ENCODE measurements at places on chromosomes 5 and 9.

DNA sequence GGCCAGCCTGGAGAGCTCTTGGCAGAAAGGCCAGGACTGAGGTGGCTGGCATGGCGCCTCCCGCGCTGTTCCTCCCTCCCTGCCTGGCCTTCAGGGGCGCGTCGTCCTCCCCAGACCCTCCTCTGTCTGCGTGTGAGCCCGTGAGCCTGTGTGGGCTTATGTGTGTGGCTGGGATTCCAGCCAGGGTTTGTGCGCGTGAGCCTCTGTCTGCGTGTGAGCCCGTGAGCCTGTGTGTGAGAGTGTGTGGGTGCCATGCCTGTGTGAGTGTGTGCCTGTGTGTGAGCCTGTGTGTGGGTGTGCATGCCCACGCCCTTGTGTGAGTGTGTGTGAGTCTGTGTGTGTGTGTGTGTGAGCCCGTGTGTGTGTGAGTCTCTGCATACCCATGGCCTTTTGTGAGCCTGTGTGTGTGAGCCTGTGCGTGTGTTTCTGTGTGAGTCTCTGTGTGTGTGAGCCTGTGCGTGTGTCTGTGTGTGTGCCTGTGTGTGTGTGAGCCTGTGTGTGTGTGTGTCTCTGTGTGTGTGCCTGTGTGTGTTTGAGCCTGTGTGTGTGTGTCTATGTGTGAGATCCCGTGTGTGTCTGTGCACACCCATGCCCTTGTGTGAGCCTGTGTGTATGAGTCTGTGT lies 13.0 kb downstream of the RXRA start:
- no peak for DNase-seq

GRCh38 chr9:86660146-86660943 lies 287.0 kb downstream of the GAS1 start:
- no peak for DNase-seq

DNA sequence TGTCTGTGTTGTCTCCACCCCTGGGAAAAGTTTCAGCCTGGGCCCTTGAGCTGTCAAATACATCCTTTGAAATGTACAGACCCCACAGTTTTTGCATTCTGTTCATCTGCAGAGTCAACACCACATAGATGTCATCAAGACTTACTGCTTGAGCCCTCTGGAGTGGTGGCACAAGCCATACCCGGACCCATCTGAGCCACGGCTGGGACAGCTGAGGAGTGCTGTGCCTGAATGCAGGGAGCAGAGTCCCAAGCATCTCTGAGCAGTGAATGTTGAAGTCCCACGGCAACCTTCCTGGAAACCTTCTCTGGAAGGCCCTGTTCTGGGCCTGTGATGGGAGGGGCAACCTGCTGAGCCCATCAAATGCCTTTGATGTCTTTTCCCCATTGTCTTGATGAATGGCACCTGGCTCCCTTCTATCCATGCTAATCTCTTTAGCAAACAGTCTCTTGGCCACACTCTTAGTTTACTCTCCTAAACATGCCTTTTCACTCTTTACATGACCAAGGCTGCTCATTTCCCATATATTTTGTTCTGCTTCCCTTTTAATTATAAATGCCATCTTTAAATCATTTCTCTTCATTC lies 92.5 kb downstream of the ATPSCKMT start:
- no peak for DNase-seq

GRCh38 chr5:54908774-54909525 lies 76.4 kb downstream of the ESM1 start:
- no peak for DNase-seq

- DNase-seq = no peak
Observed at GRCh38 chr9:14220256-14220655, 93.7 kb downstream of the NFIB start.

DNA sequence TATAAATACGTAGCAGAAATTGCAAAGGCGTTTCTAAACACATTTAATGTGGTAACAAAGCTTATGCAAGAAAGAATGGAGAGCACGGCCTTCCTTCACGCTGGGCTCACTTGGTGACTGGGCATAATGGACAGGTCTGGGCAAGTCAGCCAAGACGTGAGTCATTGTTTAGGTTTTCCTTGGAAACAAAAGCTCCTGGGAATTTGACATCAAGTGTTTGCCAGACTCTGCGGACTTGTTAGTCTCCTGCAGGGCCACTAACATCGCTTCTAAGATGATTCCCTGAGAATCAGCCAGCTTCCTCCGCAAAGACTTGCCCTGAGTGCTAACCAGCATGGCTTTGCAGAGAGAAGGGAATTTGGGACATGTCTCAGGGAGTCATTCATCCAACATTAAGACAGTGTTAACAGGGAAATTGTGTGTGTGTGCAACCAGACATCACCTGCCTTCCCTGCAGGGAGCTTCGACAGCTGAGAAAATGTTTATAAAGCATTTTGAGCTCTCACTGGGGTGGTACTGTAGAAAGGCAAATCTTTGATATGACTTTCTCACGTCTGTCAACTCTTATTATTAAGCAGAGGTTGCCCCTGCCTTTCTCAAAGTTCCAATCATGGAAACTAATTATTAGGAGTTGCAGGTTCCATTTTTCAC lies 182.5 kb downstream of the NTRK2 start:
- peak; percentile 47 for DNase-seq

DNA sequence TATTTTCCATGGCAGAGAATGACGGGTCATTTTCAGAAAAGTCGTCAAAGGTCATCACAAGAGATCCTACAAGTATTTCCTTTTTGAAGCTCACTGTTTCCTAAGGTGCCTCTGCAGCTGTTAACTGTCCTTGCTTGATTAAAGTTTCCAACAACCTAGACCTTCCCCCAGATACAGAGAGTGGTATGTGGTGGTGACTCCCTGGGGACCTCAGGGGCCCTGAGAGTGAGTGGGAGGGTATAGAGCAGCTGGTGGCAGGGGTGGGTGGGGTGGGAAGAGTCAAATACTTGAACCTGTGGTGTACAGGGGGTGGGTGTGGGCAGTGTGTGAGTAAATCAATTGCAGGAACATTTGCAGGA lies 1.6 kb upstream of the CD72 start:
- no peak for DNase-seq

GRCh38 chr9:76231001-76231400 lies 163.2 kb downstream of the RFK start:
- DNase-seq = no peak

DNA sequence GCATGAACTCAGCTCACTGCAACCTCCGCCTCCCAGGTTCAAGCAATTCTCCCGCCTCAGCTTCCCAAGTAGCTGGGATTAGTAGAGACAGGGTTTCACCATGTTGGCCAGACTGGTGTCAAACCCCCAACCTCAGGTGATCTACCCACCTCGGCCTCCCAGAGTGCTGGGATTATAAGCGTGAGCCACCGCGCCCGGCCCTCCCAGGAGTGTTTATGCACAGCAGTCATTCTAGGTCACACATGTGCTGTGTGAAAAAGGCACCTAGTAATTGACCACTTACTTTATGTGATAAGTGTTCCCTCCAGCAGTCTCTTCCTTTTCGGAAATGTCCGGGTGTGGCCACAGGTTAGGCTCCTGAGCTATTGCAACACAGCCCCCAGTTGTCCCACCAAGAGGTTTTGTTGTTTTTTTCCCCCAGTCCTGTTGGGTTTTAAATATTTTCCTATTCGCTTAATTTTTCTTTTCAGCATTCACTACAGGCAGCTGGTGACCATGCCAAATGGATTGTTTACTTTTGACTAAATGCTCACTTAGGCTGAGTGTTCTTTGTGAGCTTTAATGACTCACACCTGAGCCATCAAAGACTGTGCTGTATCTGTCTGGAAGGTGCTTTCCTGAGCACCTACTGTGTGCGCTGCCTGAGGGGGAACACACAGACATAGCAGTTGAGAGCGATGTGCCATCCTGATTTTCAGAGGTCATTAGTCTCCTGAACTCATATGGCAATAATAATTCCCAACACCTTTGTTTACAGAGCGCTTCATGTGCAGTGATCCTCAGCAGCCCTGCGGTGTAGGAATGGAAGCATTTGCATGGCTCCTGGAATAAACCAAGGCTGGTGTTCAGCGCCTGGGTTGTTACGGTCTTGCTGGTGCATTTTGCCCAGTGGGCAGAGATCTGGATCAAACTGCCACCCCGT lies 94.3 kb downstream of the MVB12B start:
- DNase-seq = no peak

DNA sequence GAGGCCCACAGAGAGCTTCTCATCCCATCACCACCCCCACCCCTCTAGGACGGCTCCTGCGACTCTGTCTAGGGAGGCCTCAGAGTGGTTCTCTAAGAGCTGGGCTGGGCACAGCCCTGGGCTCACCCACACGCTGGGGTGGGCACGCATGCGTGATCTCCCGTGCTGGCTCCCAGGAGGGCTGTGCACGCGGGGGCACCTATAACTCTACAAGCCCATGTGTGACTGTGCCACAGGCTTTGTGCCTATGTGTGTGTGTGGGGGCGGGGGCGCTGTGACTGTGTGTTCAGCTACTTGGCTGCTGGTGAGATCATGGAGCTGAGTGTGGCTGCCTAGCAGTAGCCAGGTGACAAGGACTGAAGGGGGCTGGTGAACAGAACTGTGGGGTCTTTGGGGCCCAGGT lies 32.2 kb downstream of the NDUFA8 start:
- no peak for DNase-seq

DNA sequence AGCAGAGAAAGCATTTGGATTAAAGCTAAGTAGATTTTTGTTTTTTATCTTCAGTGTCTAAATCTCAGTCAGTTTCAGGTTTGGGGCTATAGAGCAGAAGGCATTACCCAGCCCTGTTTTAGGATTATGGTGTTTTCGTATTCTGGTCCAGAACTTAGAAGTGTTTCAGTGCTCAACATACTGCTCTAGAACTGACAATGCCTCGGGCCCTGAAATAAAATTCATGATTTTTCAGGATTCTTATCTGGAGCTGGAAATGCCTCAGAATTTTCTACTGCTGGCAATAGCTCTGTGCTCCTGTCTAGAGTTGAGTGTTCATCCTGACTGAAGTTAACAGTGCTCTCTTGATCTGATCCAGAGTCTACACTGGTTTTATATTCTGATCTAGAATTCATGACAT lies 163.9 kb downstream of the PAPPA start:
- no peak for DNase-seq

DNA sequence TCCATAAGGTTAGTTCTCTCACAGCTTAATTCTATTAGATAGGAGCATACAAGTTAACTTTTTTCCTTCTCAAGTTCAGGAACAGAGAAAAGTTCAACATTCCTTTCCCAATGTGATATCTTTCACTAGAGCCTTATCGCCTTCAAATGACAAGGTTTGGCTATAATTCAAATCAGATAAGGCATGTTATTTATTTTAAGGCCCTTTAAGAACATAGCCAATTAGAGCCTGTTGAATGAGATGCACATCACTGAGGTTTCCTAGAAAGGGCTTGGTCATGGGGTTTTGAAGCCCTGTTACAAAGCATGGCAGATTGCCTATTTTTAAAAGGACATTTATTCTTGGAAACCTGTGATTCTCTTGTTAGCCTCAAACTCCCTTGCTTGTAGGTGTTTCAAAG lies 123.4 kb downstream of the BASP1 start:
- no peak for DNase-seq

GRCh38 chr9:127143920-127144465 lies 21.6 kb upstream of the ANGPTL2 start:
- DNase-seq = no peak

GRCh38 chr5:6541256-6542013 lies 91.4 kb downstream of the NSUN2 start:
- no peak for DNase-seq

GRCh38 chr5:172860520-172861443 lies 26.7 kb downstream of the ERGIC1 start:
- DNase-seq = peak; percentile 88

GRCh38 chr5:87732875-87733768 lies 320.4 kb upstream of the CCNH start:
- no peak for DNase-seq

GRCh38 chr5:178211095-178212048 lies 7.0 kb downstream of the HNRNPAB start:
- no peak for DNase-seq

DNA sequence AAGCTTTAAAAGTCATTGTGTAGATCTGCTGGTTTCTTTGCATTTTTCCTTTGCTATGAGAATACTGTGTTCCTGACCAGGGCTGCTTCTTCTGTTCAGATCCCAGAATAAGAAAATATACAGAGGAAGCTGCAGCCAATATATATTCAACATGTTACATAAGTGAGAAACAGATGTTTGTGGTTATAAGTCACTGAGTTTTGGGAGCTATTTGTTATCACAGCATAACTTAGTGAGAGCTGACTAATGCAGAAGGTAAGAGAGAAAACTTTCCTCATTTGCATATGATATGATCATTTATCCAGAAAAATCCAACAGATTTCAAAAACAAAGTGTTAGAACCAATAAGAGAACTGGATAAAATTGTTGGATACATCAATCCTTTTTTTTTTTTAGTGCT lies 136.3 kb upstream of the NR3C1 start:
- DNase-seq = no peak

DNA sequence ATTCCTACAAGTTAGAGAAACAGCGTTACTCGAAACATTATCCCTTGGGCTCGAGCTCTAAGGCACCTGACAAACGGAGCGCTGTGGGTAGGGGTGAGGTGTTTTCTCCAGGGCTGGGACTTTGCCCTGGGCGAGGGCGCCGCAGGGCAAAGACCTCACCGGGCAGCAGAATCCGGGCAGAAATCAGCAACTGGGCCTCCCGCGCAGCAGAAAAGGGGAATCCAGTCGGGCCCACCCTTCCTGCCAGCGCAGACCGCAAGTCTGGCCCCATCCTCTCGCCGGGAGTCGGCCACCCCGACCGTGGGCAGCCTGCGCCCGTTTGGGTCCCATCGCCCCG lies 430 bp upstream of the MSH3 start:
- no peak for DNase-seq

GRCh38 chr9:840343-840742 lies 1.2 kb upstream of the DMRT1 start:
- DNase-seq = no peak

- DNase-seq = no peak
Observed at GRCh38 chr5:118592229-118593002, 395.9 kb downstream of the DTWD2 start.

DNA sequence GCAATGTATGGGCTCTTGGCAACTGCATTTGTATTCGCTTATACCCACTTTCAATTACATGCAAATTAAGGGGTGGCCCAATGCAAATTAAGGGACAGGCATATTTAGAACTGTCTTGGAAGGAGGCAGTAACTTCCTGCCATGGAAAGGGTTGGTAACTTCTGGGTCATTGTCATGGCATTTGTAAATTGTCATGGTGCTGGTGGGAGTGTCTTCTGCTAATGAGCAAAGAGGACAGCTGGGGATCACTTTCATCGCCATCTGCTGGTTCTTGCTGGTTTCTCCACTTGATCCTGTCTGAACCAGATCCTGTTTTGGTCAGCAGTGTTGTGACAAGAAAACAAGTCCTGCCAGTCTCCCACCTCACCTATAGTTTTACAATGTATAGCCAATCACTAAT lies 23.3 kb upstream of the UGT3A2 start:
- DNase-seq = no peak

GRCh38 chr5:8710426-8710930 lies 835.4 kb downstream of the SEMA5A start:
- DNase-seq = no peak

- DNase-seq = no peak
Observed at GRCh38 chr5:168169791-168170190, 121.7 kb upstream of the WWC1 start.
